ENCODE measurements at places on chromosomes 4 and X.

DNA sequence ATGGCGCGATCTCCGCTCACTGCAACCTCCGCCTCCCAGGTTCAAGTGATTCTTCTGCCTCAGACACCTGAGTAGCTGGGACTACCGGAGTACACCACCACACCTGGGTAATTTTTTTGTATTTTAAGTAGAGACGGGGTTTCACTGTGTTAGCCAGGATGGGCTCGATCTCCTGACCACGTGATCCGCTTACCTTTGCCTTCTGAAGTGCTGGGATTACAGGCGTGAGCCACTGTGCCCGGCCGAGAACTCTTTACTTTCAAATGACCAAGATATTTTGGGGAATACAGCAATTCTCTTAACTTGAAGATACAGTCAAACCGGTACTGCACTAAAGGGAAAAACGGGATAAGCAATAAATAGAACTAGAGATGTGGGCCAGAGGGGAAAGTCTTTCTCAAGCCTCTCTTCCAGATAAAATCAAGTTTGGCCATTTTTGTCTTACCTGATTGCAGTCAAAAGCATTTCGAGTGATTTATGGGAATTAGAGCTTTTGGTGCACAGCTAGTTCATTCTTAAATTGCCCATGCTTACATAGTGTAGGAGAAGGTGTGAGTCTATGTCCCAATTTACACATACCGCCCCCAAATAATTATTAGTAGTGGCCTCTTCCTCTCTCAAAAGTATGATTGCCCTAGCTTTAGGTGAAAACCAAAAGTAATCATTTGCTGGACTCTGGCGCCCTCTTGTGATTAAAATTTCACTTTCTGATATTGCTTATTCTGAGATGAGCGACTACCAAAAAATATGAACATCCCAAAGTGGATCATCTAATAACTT, 53.2 kb upstream of the ABCG2 start:
- DNase-seq, result no peak

- DNase-seq, result no peak
Observed at GRCh38 chr4:31088600-31089230, 368.5 kb downstream of the PCDH7 start.

DNA sequence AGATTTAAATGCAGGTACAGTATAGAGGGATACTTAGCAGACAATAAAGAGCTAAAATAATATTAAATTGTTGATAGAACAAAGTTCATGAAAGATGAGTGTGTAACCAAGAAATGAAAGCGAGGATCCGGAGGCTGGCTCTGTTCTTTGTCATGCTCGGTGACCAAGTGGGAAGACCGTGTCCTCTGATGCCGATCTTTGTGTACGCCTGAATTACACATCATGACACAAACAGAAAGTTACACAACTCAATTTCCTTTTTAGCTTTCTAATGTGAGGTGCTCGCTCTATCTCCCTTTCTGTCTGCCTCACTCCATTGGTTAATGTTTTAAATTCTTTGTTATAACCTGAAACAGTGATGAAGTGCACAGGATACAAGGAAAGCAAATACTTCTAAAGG, 114.8 kb upstream of the NEIL3 start:
- DNase-seq, result no peak

DNA sequence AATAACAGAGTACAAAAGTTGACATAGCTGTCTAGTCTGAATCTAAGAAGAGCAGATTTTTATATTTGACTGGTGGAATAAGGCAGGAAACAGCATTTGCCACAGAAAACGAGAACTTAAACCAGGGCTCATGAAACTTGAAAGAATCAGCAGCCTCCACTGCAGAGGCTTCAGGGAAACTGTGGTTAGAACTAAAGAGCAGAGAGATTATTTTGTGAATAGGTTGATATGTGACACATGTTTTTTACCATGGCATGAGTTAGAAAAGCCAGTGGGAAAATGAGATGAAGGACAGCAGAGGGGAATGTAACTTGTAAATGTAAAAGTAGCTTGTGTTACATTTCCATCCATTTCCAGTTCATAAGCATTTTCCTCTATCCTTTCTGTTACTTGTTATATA, 63.7 kb upstream of the CAMK2D start:
- DNase-seq, result no peak

GRCh38 chrX:134013524-134013923, 28.1 kb upstream of the GPC3 start:
- DNase-seq, result no peak

GRCh38 chr4:111957997-111958396, 187.3 kb upstream of the FAM241A start:
- no peak for DNase-seq

DNA sequence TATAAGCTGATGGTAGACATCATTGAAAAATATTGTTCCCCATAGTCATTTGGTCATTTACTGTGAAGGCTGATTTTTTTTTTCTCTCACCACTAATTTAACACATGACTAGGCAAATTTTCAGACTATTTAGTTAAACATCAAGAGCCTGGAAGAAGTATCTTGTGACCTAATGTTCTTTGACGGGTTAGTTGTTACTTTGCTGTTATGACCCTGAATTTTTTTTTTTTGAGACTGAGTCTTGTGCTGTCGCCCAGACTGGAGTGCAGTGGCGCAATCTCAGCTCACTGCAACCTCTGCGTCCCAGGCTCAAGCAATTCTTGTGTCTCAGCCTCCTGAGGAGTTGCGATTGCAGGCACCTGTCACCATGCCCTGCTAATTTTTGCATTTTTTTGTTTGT, 67.0 kb downstream of the HPF1 start:
- DNase-seq, result no peak

DNA sequence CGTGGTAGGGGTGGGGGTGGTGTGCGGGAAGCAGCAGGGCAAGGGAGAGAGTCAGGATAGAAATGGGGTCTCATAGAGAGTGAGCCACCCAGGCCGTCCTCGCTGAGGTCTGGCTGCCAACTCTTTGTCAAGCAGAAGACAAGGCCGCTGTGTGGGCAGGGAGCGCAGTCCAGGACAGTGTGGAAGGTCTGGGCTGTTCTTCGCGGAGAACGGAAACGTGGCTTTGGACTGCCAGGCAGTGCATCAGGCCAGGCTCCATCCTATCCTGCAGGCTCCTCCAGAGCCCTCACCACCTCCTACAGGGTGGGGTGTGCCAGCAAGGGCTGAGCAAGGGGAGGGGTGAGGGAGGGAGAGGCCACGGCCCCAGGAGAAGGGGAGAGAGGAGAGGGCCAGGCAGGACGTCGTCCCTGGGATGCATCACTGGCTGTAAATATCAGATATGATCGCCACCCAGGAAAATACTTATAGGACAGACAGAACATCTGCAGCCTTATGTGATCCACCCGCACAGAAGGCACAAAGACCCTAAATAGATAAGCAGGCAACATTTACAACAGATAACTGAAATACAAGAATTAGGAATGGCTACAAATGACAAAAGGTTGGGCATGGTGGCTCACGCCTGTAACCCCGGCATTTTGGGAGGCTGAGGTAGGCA, 85.3 kb downstream of the ABLIM2 start:
- DNase-seq, result no peak

DNA sequence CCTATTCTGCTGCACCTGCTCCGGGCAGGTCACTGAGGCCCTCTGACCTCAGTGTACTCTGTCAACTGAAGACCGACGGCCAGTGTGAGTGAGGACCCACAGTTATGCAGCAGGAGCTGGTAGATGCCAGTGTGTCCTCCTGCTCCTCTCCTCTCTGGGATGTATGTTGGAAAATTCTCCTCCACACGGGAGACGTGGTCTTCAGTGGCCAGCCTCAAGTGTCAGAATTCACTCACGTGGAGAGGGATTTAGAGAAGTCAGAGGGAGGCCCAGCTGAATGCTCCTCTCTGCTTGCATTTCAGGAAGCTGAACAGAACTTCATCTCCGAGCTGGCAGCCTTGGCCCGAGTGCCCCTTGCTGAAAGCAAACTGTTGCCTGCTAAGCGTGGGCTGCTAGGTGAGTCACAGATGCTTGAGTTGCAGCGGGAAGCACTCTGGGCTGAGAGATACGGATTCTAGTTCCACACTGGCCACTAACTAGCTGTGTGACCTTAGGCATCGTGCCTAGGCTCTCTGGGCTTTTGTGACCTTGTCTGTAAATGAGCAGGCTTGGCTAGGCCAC, 83.6 kb downstream of the CRMP1 start:
- no peak for DNase-seq

GRCh38 chr4:13918110-13918509, 290.6 kb upstream of the BOD1L1 start:
- no peak for DNase-seq

- DNase-seq, result no peak
Observed at GRCh38 chrX:1481636-1482529, 29.2 kb upstream of the ASMTL start.

- DNase-seq, result no peak
Observed at GRCh38 chr4:114005569-114006442, 26.4 kb upstream of the ARSJ start.

DNA sequence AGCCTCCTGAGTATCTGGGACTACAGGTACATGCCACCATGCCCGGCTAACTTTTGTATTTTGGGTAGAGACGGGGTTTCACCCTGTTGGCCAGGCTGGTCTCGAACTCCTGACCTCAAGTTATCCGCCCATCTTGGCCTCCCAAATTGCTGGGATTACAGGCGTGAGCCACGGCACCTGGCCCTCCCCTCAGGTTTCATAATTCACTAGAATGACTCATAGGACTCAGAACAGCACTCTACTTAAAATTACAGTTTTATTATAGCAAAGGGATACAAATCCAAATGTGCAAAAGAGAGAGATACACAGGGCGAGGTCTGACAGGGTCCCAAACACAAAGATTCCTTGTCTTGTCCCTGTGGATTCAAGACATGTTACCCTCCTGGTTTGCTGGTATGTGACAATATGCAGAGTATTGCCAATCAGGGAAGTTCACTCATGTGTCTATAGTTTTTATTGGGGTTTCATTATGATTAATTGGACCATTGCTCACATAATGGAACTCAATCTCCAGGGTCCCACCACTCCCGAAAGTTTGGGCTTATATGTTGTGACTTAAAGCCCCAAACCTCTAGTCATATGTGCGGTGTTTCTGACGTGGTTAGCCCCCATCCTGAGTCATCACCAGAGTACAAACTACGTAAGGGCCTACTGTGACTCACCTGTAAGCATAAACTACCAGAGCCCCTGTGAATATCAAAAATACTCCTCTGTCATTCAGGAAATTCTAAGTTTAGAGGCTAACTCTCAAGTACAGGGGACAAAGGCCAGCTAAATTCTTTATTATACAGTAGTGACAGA, 5.2 kb downstream of the YIPF6 start:
- no peak for DNase-seq

DNA sequence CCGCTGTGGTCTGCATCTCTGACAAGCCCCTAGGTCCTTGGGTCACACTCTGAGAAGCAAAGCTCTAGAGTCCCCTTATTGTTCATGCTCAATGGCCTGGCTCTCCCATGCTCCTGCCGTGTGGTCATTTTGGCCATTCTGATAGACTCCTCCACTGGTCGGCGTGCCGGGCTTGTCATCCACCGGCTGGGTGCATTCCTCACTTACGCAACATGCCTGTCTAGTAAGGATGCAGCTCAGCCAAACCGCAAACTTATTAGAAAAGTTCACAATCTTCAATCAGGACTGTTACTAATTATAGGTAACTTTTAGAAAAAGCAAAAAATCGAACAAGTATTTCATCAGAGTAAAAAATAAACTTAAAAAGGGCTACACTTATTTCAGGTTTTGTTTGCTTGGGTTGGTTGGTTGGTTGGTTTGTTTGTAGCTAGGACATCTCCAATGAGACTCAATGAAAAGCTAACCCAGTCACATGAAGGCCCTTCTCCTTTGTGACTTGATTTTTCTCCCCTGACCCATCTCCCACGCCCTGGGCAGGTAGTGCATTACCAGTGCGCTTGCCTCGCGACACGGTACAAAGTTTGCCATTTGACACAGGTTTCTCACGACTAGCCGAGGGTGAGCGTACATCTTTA, 41.0 kb downstream of the IRF2 start:
- no peak for DNase-seq

GRCh38 chr4:93719552-93719951, 109.0 kb upstream of the ATOH1 start:
- no peak for DNase-seq

DNA sequence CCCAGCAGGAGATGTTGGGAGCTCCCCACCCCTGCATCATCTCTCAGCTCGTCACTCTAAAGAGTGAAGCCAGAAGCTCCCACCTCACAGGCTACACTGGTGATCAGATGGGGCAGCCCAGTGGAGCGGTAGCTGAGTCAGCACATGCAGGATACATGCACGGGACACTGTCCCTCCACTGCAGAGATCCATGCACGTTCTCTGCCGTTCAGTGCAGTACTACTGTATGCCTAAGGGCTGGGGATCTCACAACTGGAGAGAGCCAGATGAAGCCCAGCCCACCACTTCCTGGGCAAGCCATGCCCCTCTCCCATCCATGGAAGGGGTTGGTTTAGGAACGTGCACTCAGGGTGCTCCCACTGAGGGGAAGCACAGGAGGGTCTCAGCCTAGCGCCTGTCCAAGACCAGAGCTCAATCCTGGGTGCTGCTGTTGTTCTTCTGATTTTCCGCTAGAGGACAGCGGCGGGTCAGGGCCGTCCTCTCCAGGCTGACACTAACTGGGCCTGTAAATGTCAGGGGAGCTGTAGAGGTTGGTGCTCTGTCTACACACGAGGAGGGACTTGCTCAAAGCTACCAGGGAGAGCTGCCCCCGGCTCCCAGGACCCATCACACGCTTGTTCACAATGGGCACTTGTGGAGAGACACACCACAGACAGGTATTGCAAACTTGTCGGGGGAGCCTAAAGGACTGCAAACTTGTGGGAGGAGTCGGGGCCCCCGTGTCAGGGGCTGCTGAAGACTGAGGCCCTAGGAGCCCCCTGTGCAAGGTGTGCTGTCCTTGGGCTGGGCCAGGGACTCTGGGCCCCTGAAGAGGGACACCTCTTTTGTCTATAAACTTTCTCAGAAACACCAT, 18.2 kb upstream of the ABLIM2 start:
- DNase-seq, result no peak

GRCh38 chrX:154091678-154092077, 5.8 kb downstream of the MECP2 start:
- DNase-seq, result no peak

DNA sequence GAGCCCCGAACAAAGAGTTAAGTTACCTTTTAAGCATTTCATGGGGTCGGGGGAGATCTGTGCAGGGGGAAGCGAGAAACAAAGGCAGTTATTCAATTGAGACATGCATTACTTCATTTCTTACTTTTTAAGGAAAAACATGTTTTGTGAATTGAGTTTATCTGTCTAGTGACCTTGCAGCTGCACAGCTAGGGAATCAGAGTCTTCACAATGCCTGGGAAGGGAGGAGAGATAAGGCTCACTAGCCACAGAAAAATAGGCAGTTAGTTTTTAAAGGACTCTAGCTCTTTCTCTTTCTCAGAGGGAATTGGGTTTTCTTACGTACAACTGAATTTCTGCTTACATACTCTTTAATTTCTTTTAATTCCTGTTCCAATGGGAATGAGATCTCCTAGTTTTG, 26.2 kb upstream of the ZBTB33 start:
- DNase-seq, result no peak

GRCh38 chrX:10972706-10973105, 138.4 kb upstream of the HCCS start:
- DNase-seq, result no peak

GRCh38 chr4:7241597-7242125, 49.3 kb downstream of the SORCS2 start:
- no peak for DNase-seq

DNA sequence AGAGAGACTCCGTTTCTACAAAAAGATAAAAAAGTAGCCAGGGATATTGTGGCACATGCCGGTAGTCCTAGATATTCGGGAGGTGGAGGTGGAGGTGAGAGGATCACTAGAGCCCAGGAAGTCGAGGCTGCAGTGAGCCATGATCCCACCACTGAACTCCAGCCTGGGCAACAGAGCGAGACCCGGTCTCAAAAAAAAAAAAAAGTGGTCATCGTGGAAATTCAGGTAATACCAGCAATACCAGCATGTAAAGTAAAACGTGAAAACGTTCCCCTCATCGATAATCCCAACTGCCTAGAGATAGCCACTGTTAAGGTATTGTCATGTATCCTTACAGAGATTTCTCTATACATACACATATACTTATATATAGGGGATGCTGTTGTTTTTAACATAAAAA, 1.5 kb downstream of the MAGT1 start:
- no peak for DNase-seq
